ENCODE measurements at places on chromosomes 2 and 18. TPM values are rescaled to one million over a fixed set of nuclear protein-coding genes. Genes with fewer than 3 reads are reported as not detected.

DNA sequence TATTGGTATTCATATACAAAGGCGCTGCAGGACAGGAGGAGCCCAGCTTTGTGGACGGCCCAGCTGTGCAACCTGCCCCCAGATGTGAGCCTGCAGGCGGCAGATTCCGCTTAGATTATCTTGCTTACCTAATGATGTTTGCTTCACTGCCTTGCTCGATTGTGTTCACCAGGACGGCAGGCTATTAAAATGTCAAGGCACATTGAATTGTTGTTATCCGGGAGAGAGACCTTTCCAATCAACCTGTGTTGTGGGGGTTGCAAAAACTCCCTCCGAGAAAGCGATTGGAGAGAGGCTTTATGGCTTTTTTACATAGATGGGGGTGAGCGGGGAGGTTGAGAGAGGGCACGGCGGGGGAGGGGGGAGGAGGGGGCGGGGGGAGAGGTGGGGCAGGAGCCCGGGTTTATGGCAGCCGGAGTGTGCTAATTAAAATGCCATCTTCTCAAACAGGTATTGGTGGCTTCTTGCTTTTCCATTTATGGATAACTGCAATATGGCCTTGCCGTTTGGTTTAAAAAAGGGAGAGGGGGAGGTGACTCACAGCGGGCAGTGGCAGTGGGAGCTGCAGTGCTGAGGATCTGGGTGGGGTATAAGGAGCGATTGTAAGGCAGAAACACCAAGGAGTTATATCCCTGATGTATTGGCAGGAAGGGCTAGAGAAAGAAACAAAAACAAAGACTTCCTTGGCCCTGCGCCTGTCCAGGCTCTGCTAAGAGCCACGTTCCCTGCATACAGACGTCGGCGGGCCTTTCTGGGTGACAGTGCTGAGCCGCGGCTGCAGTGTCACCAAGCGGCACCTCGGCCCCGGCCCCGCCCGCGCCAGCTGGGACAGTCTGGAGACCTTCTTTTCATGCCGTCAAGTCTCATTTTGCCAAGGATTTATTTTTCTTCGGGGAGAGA is 97.2 kb downstream of the INSIG2 start:
- peak; percentile 69 for DNase-seq

Gene SNTG2
- total RNA-seq = 2.8 TPM

- DNase-seq = no peak
These were observed 12.3 kb downstream of the ASPRV1 start for GRCh38 chr2:69948963-69949645.

Gene SULT6B1
- total RNA-seq = not detected

Gene MOB4
- total RNA-seq = 17.6 TPM

GRCh38 chr2:240205772-240206171 is 65.3 kb upstream of the OTOS start:
- DNase-seq = no peak

Gene SIX3
- not detected for total RNA-seq

DNA sequence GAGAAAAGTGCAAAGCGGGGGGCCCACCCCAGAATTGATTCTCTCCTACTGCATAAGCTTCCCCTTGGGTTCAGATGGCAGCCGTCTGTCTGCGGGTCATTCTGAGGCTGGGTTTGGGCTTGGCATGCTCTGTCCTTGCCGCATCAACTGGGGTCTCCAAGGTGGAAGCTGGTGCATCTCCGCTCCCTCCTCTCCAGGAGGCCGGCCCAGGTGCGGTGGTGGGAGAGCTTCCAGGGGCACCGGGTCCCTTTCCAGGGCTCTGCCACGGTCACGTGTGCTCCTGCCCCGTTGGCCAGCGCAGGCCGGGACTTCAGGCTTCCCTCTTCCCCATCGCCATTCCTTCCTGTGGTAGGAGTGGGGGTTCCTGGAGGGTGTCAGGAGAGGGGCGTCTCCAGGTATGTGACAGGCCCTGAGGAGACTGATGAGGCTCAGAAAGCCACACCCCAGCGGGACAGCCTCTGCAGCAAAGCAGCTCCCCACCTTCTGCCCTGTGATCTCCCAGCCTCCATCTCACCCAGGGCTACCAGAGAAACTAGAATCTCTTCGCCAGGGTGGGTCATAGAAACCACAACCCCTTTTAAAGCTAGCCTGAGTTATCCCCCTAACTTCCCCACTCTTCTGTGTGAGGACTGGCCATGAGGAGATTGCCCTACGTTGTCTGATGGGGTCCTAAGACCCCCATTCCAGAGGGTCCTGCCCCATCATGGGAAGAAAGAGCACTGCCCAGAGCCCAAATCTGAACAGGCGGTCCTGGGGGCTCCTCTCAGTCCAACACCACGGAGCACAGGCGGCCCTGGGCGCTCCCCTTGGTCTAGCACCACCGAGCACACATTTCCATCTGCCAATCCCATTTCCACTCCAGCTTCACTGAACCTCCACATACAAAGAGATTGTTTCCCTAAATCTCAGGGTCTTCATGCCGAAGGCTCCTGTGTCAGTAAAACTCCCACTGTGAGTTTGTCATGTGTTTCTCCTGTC is 76.6 kb downstream of the SLC66A2 start:
- no peak for DNase-seq

- no peak for DNase-seq
These were observed 528.0 kb downstream of the STK39 start for GRCh38 chr2:167719410-167719809.

GRCh38 chr2:232321156-232321816 is 57.3 kb upstream of the ALPP start:
- no peak for DNase-seq

Measured in mucosa of descending colon (tissue), 3 donors.